ENCODE measurements at places on chromosomes 5 and 9.

DNA sequence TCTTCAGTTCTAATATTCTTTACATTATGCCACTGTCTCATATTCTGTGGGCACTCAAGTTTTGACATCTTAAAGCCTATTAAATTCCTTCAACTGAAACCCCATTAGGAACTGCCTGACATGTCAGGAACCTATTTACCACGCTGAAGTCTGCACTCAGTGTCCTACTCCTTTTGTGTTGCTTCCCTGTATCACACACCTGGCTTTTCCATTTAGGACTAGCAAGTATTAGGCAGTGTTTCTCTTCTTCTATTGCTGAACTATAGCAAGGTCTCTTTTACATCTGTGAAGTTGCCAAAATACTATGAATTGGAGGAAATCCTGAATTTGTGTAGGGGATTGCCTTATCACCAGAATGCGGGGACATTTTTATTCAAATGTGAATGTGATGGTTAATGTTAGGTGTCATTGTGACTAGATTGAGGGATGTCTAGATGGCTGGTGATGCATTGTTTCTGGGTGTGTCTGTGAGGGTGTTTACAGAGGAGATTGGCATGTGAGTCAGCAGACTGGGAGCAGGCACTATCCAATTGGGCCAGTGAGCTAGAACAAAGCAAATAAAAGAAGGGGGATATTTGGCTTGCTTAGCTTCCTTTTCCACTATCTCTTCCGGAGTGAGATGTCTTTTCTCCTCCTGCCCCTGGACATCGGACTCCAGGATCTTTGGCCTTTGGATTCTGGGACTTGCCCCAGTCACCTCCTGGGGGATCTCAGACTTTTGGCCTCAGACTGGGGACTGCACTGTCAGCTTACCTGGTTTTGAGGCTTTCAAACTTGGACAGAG is 21.2 kb upstream of the VCAN start:
- no peak for DNase-seq

- DNase-seq: no peak
Observed at GRCh38 chr5:6652025-6652424, 18.8 kb downstream of the SRD5A1 start.

DNA sequence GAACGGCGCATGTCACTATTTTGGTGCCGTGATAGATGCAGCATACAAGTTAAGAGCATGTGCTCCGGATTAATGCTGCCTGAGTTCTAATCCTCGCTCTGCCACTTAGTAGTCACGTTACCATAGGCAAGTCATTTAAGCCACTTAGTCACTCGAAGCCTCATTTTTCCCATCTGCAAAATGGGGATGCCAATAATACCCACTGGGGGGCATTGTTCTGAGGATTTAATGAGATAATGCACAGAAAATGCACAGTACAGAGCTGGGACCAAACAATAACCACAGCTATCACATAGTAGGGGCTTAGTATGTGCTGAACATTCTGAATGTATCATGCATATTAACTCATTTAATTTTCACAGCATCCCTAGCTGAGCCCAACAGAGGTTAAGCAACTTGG is 9.1 kb downstream of the NIPAL4 start:
- DNase-seq: no peak

GRCh38 chr5:43210570-43210969 is 18.5 kb downstream of the NIM1K start:
- DNase-seq: no peak

DNA sequence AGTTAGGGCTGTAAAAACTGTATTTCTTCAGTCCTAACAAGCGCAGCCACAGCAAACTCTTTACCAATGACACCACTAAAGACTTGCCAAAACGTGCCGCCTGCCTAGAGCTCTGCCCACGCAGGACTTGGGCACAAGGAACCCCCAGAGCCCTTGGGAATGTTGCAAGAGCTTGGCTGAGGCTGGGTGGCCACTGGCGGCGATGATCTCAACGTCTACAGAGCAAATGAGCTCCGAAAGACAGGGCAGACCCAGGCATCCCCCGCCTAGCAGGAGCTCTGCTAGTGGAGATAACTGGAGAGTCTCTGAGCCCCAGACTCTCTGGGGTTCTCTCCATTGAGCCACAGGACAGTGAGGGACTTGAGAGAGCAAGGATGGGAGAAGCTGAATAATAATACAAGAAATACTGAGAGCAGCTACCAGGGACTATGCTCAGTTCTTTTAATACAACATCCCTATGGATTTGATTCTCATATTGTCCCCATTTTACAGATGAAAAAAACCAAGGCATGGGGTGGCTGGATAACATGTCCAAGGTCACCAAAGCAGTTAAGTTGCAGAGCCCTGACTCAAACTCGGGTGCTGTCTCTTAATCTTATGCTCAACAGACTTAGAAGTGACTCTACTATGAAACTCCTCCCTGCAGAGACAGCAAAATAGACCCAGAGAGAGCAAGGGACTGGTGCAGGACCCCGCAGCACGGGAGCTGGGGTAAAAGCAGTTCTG is 32.5 kb downstream of the SHB start:
- DNase-seq: no peak

- no peak for DNase-seq
Observed at GRCh38 chr9:115674091-115674490, 479.5 kb upstream of the PAPPA start.

GRCh38 chr5:32984851-32985610 is 273.9 kb downstream of the NPR3 start:
- DNase-seq: no peak

GRCh38 chr9:136745389-136746154 is 2.8 kb downstream of the LCN6 start:
- DNase-seq: no peak

GRCh38 chr9:112793213-112793810 is 42.8 kb downstream of the SNX30 start:
- DNase-seq: no peak
